Breast epithelium (tissue), 4 donors: ENCODE measurements at places on chromosomes 13 and 19.

DNA sequence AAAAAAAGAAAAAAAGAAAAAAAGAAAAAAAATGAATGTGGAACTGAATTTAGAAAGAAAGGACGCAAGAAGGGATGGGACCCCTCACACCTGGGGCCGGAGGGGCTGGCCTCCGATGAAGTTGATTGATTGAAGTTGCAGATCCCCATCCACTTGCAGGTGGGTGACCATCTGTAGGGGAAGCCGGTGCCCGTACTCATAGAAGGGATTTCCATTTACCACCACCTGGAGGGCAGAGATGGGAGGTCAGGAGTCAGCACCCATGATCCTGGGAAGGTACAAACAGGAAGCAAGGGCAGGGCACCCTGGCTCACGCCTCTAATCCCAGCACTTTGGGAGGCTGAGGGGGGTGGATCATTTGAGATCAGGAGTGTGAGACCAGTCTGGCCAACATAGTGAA lies 6.4 kb downstream of the LGALS4 start:
- no peak for DNase-seq

DNA sequence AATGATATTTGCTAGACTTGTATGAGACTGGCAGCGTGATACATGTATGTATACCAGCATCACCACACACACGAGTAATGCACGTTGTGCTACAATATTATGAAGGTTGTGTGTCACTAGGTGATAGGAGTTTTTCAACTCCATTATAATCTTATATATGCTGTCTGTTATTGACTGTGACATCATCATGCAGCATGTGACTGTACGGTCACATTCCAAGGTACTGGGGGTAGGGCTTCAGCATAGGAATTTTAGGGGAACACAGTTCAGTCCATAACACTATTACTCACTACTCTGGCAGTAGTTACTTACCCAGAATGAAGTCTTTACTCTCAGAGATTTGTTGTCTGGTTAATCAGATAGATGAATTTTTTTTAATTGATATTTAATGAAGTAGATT lies 91.1 kb downstream of the CDK8 start:
- DNase-seq: no peak

- DNase-seq: no peak
Measured at GRCh38 chr13:29439601-29440388, 155.7 kb downstream of the SLC7A1 start.

DNA sequence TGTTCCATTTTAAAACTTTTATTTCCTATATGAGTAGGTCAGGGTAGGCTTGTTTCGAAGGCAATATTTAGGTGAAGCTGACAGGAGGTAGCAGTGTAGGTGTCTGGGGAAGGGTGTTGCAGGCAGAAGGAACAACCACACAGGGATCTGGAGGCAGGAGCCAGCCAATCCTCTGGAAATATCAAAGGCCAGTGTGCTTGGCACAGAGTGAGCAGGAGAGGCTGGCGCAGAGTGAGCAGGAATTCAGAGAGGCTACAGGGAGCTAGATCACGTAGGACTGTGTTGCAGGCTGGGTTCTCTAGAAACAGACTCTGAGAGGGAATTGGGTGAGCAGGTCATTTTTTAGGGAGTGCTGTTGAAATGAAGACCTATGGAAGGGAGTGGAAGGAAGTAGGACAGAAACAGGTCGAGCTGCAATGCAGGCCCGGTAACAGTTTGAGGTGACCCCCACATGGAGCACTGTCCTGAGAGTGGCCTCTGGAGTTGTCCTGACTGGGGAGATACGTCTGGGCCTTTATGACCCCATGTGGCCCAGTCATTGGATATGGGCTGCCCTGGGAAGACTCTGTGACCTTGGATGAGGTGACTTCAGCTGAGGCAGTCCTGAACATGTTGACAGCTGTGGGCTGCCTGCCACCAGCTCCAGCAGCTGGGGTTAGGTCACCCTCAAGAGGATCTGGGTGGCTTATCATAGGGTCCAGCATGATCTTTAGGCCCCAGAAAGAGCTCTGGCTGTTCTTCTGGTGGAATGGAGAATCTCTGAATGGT lies 51.7 kb downstream of the ERCC5 start:
- no peak for DNase-seq

DNA sequence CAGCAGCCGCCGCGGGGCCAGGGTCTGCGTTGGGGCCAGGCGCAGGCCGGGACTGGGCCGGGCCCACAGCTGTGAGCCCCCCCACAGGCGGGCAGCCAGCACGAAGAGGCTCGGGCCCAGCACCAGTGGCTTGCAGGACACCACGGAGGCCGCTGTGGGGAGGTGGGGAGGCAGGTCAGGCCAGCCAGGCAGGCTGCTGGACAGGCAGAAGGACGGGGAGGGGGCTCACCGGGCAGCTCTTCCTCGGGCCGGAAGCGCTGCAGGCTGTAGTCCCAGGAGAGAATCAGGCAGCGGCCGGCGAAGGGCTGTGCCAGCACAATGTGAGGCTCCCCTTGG lies 8.3 kb downstream of the LGI4 start:
- DNase-seq: no peak

- no peak for DNase-seq
Measured at GRCh38 chr19:54153731-54154326, 5.7 kb downstream of the LENG1 start.

DNA sequence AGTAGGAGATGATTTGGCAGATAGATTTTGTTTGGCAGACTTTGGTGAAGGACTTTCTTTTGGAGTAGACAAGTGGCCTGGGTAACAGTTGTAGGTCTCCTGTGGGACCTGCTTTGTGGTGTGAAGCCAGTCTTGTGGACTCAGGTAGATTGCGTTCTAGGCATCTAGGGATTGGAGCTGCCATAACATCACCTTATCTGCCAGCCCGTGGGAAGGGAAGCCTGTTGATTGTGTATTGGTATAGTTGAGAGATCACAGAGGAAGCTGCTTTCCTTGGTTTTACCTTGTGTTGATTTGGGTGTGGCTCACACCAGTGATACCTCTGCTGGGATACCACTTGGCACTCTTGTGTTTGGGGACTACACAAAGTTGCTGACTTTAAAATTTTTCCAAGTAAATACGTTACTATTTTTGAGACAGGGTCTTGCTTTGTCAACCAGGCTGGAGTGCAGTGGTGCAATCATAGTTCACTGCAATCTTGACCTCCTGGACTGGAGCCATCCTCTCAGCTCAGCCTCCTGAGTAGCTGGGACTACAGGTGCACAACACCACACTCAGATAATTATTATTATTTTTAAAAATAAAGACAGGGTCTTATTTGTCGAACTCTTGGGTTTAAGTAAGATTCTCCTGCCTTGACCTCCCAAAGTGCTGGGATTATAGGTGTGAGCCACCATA lies 7.8 kb downstream of the HNRNPM start:
- no peak for DNase-seq

GRCh38 chr19:40157059-40157458 lies 34.2 kb upstream of the MAP3K10 start:
- DNase-seq: no peak

DNA sequence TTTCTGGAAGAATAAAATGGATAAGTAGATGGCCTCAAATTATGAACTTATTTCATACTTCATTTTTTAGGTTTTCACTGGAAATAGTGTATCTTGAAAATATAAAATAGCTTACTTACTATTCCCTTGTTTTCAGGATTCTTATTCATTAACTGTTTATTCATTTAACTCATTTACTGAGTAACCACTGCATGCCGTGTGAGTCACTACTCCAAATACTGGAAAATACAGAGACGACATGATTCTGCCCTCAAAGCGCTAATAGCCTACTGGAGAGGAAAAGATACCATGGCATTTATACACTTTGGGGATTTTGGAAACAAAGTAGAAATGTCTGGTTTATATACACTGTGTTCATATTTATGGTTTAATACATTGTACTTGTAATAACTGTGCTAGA lies 270.9 kb downstream of the DACH1 start:
- DNase-seq: no peak

GRCh38 chr13:51740698-51741097 lies 63.3 kb downstream of the DHRS12 start:
- DNase-seq: no peak

GRCh38 chr19:30328096-30328495 lies 44.1 kb upstream of the ZNF536 start:
- DNase-seq: no peak

- no peak for DNase-seq
Measured at GRCh38 chr19:6531163-6531955, 533 bp downstream of the TNFSF9 start.

DNA sequence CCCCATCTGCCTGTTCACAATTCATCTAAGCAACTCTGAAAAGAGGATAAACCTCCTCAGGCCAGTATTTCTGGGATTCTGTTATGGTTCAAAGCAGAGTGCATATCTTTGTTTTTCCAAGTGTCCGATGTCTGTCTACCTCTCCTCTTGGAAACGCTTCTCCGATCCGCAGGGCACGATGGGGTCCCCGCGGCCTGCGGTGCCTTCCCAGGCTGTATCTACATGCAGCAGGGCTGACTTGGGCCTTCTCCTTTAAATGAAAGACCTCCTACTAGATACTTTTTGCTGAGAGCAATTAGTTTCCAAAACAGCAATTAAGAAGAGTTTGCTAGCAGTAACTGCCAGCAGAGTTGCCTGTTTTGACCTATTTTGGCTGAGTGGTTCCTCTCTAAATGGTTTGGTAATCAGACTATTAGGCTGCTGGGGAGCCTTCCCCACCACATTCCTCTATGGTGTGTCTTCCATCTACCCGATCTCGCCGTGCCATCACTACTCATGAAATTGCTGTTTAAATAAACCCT lies 23.5 kb downstream of the COL4A2 start:
- no peak for DNase-seq

DNA sequence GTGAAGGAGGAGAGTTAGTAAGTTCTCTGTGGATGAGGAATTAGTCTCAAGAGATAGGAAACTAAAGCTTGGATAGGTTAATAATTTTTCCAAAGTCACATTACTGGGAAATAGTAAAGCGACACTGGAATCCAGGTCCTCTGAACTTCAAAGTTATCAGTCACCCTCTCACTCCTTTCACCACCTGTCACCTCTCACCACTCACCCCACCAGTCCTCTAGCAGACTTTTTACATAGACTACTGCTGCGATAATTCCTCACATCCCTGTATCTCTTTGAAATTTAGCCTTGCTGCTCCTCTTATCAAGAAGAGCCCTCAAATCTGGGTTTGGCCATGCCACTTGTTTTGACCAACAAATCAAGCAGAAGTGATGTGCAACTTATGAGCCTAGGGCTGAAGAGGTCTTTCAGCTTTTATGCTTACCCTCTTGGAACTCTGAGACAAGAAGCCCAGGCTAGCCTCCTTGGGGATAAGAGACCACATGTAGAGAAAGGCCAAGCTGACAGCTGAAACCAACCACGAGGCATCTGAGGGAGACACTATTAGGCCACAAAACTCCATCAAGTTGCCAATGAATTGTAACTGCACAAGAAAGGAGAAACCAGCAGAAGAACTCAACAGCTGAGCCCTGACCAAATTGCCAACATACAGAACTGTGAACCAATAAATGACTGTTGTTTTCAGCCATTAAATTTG lies 41.2 kb downstream of the STARD13 start:
- no peak for DNase-seq

GRCh38 chr19:45424191-45425058 lies 708 bp upstream of the ERCC1 start:
- no peak for DNase-seq

GRCh38 chr13:102556806-102557205 lies 40.0 kb upstream of the TPP2 start:
- no peak for DNase-seq

DNA sequence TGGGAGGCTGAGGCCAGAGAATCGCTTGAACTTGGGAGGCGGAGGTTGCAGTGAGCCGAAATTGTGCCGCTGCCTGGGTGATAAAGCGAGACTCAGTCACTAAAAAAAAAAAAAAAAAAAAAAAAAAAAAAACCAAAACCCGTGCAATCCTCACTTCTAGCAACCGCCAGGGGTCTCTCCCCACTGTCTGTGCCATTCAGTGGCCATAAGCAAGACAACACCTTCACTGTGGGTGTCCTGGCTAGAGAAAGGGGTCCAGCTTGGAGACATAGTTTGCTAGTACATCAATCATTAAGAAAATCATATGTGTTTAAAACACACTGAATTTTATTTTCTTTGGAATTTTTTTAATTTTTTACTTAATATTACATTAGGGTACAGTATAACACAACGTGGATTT lies 68.2 kb downstream of the RASL11A start:
- no peak for DNase-seq

DNA sequence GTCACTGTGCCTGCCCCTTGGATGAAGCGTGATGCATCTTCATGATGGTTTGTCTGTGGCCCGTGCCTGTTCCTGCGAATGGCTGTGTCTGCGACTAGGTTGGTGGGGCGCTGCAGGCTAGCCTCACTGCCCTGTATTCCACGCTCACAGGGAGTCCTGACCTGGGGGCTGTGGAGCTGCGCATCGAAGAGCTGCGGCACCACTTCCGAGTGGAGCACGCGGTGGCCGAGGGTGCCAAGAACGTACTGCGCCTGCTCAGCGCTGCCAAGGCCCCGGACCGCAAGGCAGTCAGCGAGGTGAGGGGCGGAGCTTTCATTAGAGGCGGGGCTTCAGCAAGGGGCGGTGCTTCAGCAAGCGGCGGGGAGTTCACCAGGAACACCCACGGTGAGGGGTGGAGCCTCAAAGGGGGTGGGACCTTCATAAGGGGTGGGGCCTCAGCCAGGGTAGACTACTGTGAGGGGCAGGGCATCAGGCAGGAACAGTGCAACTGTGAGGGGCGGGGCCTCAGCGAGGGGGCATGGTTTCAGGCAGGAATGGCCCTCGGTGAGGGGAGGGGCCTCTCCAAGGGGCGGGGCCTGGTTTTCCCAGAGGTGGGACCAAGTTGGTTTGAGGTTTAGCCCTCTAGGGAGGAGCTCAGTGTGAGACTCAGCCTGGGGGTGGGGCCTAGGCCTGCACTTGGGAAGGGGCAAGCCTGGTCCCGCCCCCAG lies 17.2 kb downstream of the PKN1 start:
- no peak for DNase-seq

GRCh38 chr13:33183431-33184111 lies 102.0 kb downstream of the STARD13 start:
- no peak for DNase-seq

GRCh38 chr13:78176880-78177279 lies 258.2 kb upstream of the EDNRB start:
- no peak for DNase-seq

DNA sequence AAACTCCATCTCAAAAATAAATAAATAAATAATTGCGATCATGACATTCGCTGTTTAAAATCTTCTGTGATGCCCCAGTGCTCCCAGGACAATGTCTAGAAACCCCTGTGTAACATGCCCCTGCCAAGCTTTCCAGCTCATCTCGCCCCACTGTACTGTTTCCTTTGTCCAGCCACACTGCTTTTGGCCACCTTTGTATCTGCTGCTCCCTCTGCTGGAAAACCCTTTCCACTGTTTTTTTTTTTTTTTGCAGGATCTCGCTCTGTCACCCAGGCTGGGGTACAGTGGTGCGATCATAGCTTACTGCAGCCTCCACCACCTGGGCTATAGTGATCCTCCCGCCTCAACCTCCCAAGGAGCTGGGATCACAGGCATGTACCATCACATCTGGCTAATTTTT lies 7.5 kb downstream of the PLAUR start:
- no peak for DNase-seq

DNA sequence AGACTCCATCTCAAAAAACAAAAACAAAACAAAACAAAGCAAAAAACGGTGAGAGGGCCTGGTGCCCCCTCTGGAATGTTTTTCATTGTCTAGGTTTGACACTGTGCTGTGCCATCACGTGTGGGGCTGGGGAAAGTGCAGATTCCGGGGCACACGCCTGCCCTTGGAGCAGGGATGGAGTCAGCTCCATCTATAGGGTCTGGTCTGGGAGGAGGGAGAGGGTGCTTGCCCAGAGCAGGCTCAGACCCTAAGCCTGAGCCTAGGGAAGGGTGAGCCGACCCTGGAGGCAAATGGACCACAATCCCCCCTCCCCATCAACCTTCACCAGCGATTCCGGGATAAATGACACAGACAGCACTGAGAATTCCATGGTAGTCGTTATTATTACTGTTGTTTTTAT lies 10.9 kb upstream of the ZBTB32 start:
- DNase-seq: no peak

GRCh38 chr19:7692417-7693088 lies 9.4 kb downstream of the FCER2 start:
- no peak for DNase-seq
